ENCODE measurements at places on chromosomes 12 and 14.

GRCh38 chr12:121009741-121010140, 6.5 kb downstream of the C12orf43 start:
- no peak for DNase-seq

DNA sequence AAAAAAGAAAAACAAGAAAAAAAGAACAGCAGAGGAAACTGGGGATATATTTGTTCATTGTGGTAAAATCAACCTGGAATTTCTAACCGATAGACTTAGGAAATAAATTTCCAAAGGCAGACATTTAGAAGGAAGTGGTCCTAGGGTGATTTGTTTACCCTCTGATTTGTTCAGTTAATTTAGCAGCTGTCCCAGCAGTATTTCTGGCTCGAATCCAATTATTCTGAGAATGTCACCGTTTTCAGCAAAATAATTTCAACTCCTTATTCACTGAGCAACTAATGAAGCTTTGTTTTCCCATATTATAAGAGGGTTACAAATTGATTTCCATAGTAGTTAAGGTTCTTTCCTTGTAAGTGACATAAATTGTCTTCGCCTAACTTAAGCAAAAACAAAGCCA, 285.2 kb upstream of the SYT10 start:
- DNase-seq = no peak

DNA sequence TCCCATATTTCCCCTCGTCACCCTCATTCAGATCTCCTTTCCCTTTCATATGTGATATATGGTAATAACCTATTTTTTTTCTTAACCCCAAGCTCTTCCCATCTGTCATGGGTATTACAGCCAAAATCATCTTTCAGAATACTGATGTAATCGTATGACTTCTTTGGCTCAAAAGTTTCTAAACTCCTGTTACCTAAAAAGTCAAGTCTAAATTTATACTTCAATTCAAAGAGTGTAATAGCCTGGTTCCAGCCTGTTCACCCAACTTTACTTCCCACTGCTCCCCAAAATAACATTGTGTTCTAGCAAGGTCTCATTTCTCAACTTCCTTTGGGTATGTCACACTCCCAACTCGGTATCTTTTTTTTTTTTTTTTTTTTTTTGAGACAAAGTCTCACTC, 48.5 kb downstream of the TBK1 start:
- DNase-seq = no peak

GRCh38 chr14:43795600-43796228, 711.4 kb downstream of the FSCB start:
- DNase-seq = no peak

GRCh38 chr12:91951571-91951970, 194.1 kb downstream of the BTG1 start:
- no peak for DNase-seq

GRCh38 chr12:54622463-54623183, 12.1 kb downstream of the LACRT start:
- DNase-seq = no peak

DNA sequence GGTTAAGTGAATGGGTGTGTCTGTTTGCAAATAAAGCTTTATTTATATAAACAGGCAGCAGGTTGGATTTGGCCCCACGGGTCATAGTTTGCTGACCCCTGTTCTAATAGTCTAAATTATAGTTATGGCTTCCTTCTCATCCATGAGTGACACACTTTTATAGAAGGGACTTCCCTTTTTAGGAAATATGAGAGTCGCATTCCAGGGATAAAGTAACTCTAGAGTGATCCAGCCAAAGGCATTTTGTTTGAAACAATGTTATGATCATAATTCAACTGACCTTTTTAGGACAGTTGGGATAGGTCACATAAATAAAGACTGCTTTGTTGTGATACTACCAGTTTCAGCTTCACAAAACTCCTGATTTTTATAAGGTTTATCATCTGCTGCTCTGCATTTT, 87.9 kb downstream of the ALX1 start:
- no peak for DNase-seq

DNA sequence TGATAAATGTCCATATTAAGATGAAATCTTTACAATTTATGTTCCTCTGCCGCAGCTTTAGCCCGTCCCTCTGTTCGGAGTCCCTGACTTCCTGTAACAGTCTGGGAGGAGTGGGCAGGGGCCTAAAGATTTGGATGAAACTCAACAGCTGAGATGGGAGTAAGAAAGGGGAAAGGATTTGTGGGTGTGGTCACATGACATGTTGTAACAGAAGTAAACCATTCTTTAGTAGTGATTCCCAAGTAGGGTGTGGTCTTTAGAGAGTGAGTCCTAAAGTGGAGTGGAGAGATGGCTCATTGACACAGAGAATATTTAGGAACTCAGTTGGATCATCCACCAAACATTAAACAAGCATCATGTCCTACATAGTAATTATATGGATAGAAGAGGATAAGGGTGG, 12.9 kb downstream of the TMEM117 start:
- DNase-seq = no peak

- no peak for DNase-seq
Measured at GRCh38 chr12:43655586-43655985, 103.0 kb downstream of the PUS7L start.

Data from CD4-positive, alpha-beta T cell treated with Interleukin-4 for 4 hours (primary cell).